ENCODE measurements at places on chromosomes 2 and 18.
A peak's percentile ranks its signal among the peaks of the same experiment; 100 is the strongest.

DNA sequence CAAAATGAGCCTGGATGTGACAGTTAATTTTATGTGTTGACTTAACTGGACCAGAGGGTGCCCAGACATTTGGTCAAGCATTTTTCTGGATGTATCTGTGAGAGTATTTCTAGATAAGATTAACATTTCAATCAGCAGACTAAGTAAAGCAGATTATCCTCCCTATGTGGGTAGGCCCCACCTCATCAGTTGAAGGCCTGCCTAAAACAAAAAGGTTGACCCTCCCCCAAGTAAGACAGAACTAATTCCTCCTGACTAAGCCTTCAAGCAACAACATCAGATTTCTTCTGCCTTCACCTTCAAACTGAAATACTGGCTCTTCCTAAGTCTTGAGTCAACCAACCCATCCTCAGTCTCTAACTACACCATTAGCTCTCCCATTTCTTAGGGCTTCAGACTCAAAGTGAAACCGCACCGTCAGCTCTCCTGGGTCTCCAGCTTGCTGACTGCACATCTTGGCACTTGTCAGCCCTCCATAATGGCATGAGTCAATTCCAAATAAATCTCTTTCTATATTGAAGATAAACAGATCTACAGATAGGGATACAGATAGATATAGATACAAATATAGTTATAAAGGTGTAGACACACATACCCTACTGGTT lies 47.9 kb downstream of the MEMO1 start:
- no peak for DNase-seq

GRCh38 chr2:216315802-216316603 lies 56.3 kb downstream of the MARCHF4 start:
- DNase-seq, result no peak

DNA sequence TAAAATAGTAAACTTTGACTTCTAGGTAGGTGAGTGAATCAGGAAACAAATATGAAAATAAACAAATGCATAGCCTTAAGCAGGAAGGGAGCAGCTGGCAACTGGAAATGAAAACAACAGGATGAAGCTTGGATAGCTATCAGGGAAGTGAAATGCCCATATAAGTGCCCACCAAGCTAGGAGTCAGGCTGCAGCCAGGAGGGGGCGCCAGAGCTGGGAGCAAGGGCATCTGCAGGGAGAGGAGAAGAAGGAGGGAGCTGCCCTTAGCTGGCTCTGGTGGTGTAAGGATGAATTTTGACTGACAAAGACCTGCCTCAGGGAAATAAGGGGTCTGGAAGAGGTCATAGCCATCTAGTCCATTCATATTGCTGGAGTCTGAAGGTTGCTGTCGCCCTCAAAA lies 298.3 kb downstream of the TDRD15 start:
- no peak for DNase-seq

DNA sequence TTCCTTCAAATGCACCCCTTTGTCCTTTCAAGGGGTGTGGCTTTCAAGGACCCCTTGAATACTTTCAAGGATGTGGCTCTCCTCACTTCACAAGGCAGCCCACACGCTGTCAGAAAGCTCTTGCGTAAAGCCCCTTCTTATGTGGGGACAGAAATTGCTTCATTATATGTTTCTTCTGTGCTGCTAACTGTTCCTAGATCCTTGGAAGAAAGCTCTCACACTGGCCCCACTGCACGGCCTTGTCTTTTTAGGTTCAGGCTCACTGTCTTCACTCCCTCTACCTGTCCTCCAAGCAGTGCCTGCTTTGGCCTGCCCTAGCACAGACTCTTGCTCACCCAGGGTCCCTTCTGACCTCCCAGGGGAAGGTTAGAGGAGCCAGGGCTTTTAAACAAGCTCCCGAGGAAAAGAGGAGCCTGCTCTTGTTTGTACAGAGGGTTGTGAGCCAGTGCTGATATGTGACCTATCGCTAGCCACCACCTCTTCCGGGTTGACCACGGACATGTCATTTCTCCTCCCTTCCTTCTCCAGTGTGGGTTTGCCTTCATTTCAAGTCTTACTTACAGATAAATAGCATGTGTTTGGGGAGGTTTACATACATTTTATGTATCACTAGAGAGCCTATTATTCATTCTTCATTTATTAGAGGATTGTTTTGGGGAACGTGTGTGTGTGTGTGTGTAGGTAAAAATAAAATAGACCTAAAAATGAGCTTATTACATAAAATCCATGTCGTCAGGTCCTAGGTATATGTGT lies 94.7 kb downstream of the RTN4 start:
- DNase-seq, result no peak

- DNase-seq, result no peak
Observed at GRCh38 chr2:10934308-10934978, 22.7 kb downstream of the KCNF1 start.

- DNase-seq, result no peak
Observed at GRCh38 chr18:25097569-25098056, 254.4 kb downstream of the ZNF521 start.

- DNase-seq, result no peak
Observed at GRCh38 chr2:235262750-235263149, 231.1 kb upstream of the AGAP1 start.

DNA sequence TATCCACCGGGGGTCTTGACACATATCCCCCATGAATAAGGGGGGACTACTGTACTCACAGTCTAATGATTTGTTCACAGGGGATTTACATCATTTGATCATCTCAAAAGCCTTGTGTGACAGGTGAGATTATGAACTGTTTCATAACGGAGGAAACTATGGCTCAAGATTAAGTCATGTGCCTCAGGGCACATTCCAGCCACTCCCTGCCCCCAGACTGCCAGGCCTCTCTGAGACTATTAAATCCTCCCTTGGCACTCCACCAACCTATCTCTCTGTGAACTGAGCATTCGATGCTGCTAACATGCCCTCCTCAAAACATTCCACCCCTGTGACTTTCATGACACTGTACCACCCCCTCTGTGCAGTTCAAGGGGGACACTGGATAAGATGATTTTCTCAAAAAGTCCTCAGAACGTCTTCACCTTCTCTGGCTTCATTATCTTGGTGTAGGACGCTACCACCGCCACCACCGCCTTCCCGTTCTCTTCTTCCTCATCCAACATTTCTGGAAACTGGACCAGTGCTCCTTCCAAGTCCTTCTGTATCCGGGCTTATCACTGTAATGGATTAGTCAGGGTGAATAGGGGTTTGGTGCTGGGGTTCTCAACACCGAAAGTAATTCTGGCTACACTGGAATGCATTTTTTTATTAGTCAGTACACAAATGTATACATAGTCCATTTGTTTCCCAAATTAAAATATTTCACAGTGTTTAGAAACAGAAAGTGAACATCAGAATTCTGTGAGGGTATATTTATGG lies 169.6 kb downstream of the KCNS3 start:
- DNase-seq, result no peak

GRCh38 chr2:169336695-169337094 lies 25.6 kb downstream of the LRP2 start:
- no peak for DNase-seq

DNA sequence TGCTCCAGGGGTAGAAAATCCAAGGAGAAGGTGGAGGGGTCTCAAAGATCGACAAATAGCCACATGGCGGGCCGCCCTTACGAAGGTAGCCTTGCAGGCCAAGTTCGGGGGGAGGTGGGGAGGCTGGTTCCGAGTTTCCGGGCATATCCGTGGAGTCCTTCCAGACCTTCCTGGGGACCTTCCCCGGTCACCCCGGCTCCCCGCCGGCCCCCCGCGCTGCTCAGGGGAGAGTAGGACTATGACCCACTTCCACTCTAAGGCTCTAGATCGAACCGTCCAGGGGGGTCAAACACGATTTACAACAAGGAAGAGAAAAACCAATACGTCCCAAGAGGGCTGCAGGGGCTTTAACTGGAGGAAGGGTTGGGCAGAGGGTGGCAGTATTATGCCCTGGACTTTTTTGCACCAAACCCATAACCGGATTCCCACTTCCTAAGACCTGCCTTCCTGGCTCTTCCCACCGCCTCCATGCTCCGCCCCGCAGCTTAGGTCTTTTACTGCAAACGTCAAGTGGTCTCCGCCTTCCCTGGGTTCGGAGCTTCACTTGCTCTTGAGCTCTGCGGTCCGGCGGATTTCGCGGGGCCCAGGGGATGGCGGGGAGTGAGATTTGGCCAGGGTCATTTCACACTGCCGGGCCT lies 779 bp upstream of the LYPD6 start:
- DNase-seq, result no peak

DNA sequence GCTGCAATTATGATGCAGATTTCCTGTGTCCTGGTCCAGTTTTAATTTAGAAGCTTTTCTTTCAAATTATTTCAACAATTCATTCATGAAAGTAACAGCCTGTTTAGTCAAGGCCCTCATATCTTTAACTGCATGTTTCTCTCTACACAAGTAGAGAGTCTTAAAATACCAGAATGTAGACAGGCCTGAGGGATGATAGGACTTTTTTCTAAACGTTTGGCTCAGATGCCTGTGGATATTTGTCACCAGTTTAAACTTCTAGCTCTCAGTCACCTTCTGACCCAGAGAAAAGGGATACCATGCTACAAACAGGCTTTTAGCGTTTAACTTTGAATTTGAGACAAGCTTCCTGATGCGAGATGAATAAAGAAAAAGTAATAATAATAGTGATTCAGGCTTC lies 15.7 kb downstream of the COL5A2 start:
- no peak for DNase-seq

DNA sequence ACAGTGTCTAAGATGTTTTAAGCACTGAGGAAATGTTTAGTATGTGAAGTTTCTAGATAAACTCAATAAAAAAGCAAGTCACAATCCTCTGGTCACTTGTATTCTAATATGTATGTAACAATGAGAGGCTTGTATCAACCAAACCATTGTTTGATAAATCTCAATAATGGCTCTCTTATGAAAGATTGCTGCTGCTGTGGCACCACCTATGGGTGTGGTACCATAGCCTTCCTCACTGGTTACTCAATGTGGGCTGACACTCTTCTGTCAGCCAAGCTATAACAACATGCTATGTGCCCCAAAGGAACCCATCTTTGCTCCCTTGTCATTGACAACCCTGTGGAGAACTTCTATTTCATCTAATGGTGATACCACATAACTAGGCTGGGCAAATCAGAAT lies 12.6 kb upstream of the RAB1A start:
- no peak for DNase-seq

- DNase-seq, result no peak
Observed at GRCh38 chr18:59846814-59847490, 52.8 kb upstream of the PMAIP1 start.

GRCh38 chr18:13577091-13577697 lies 149.2 kb downstream of the FAM210A start:
- DNase-seq, result no peak

DNA sequence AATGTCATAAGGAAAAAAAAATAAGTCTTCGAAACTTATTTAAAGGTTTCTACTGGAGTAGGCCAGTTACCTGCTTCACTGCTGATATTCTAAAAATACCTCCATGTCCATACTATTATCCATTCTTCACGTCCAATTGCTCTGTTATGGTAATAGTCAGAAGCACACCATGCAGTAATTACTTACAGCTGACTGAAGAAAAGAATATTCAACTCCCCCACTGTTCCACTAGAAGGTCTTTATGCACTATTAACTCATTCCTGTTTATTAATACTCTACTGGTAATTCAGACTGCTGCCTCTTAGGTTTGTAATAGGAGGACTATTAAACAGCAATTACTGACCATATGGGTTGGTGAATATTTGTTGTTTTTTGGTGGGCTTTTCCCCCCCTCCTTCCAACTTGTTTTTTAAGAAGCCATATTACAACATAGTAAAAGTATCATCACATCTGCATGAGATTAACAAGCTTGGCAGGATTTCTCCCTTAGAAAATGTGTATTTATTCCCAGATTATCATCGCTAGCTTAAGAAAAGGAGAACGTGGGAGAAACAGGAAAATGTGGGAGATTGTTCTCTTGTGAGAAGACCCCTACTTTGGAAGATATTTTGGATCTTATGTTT lies 806.4 kb upstream of the FANCL start:
- DNase-seq, result no peak

DNA sequence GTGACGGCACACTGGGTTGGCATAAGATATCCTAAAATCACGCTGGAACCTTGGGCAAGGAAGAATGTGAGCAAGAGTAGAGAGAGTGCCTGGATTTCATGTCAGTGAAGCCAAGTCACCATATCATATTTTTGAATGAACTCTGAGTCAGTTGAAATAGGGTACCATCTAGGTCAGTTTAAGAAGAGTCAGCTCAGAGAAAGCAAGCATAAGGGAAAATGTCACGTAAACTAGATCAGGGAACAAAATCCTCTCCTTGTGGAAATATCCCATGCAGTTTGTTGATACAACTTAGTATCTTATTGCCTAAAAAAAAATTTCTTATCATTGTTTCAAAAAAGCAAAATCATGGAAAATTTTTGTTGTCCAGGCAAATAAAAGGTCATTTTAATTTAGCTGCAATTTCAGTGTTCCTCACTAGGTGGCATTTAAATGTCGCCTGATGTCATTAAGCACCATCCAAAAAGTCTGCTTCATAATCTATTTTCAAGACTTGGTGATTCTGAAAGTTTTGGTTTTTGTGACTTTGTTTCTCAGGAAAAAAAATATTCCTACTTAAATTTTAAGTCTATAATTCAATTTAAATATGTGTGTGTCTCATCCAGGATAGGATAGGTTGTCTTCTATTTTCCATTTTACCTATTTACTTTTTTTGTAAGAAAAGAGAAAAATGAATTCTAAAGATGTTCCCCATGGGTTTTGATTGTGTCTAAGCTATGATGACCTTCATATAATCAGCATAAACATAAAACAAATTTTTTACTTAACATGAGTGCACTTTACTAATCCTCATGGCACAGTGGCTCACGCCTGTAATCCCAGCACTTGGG lies 19.6 kb downstream of the RSAD2 start:
- DNase-seq, result peak; percentile 32

DNA sequence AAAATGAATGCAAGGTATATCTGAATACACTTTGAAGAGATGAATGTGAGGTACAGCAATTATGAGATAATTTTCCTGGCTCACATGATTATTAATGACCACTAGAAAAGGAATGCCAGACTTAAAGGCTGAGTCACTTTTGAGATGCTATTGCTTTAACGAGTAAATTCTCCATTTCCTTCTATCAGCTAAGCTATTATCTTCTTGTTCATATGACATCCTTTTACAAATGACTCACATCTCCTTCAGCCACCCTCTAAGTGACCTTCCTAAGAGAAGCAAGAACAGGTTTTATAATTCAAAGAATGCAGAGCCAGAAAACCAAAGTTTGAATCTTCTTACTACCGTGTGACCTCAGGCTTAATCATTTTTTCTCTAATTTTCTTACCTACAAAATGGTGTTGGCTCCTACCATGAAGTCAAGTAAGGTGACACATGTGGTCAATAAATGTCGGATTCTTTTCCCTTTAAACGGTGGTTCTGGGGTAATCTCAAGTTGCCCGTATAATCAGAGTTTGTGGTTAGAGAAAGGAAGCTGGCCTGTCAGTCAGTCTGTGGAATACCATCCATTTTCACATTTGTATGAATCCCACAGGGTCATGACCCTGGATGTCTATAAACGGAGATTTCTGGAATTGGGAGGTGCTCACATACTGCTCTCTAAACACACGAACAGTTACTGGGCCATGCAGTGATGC lies 184.0 kb upstream of the PID1 start:
- no peak for DNase-seq

GRCh38 chr18:51391731-51392130 lies 194.2 kb upstream of the MEX3C start:
- no peak for DNase-seq

GRCh38 chr2:138531913-138532312 lies 30.3 kb downstream of the SPOPL start:
- no peak for DNase-seq

- no peak for DNase-seq
Observed at GRCh38 chr2:216743781-216744180, 48.4 kb upstream of the IGFBP5 start.
